Urinary bladder (tissue), 4 donors: ENCODE measurements at places on chromosomes 7 and 10.

- no peak for DNase-seq
Observed at GRCh38 chr10:64379898-64380297, 858.7 kb downstream of the REEP3 start.

DNA sequence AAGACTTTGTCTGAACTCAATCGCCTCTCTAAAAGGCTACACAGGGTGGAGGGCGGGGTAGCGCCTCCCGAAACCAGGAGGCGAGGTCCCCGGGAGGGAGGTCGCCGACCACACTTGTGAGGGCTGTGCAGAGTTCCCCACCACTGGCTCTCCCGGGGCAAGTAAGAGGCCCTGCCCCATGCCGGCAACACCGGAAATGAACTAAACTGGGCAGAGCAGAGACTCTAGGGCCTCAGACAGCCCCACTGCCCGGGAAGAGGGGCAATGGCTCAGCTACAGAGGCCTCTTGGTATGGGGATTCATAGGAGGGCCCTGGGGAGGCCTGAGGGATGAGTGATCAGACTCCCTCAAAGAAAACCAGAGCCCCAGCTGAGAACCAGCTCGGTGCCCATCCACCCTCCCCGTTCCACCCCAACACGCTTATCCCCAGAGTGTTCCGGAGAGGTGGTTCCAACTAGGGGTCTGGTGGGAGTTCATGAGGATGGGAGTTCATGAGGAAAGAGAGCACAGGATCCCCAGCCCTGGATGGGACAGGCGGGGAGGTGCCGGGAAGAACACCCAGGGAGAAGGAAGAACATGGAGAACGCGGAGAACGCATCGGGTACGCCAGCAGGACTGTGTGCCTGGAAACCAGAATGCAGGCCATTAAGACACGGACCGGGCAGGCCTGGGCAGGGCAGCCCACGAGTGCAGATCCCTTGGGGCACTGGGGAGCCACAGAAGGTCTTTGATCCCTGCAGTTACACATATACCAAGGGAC, 89.4 kb upstream of the MYL10 start:
- no peak for DNase-seq

- DNase-seq, result no peak
Observed at GRCh38 chr10:32326119-32326518, 20.8 kb downstream of the EPC1 start.

- no peak for DNase-seq
Observed at GRCh38 chr10:72044417-72045041, 43.8 kb downstream of the SPOCK2 start.

- no peak for DNase-seq
Observed at GRCh38 chr7:74525140-74525539, 71.4 kb downstream of the GTF2IRD1 start.

DNA sequence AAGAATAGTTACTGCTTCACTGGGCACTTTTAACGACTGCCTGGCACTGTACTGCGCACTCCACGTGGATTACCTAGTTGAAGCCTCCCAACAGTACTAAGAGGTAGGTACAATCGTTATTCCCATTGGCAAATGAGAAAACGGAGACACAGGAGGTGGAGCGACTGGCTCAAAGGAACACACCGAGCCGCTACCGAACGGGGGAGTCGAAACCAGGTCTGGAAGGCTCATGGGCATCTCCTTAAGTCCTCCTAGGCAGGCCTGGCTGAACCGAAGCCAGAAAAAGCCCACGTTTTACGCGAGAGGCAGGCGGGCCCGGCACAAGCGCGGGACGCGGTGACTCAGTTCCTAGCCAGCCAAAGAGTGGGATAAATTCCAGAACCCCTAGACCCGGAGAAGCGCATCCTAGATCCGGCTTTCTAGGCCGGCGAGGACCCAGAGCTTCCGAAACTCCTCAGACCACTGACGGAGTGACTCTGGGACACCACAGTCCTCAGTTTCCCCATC, 472 bp downstream of the PDAP1 start:
- DNase-seq, result no peak

DNA sequence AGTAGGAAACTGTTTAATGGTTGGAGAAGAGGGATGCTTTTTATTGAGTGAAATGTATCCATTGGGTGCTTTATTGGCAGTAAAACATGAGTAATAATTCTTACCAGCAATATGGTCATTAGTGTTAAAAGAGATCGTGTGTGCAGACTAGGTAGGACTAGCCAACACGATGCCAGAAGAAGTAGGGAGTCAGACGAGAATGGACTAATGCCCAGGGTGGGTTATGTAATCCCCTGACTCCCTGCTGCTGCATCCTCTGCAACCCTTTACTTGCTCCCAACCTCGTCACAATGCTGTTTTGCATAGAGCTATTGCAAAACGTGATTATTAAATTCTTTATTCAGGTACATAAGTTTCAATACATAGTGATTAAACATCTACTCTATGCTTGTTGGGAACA, 1213.7 kb downstream of the GATA3 start:
- DNase-seq, result no peak

DNA sequence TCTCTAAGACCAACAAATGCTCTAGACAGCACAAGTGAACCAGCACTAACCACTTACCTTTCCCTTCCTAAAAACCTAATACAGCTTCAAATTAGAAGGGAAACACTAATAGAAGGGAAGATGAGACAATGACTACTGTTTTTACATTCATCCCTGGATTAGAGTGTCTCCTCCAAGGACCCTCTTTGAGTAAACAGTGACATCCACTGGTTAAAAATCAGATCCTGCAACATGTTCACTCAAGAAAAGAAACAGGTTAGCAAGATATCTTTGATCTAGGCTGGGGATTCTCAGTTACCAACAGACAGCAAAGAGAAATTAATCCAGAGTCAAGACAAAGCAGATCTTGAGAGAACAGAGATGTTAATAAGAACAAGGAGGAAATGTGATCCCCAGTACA, 177.7 kb upstream of the GHITM start:
- DNase-seq, result no peak

DNA sequence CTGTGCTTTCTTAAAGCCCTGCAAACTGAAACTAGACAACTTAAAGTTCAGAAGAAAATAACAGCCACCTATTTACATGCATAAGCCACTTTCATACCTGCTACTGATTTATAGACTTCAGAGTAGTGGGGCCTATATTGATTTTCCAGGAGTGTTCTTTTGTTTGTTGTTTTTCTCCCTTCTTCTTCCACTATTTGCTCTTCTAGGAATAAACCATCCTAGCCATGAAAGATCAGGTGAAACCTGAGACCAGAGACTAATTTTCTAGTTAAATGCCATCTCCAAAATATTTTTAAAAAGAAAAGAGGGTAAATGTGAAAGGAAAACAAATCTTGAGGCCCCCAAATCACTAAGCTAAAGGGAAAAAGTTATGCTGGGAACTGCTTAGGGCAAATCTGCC, 72.4 kb upstream of the C1GALT1 start:
- no peak for DNase-seq

DNA sequence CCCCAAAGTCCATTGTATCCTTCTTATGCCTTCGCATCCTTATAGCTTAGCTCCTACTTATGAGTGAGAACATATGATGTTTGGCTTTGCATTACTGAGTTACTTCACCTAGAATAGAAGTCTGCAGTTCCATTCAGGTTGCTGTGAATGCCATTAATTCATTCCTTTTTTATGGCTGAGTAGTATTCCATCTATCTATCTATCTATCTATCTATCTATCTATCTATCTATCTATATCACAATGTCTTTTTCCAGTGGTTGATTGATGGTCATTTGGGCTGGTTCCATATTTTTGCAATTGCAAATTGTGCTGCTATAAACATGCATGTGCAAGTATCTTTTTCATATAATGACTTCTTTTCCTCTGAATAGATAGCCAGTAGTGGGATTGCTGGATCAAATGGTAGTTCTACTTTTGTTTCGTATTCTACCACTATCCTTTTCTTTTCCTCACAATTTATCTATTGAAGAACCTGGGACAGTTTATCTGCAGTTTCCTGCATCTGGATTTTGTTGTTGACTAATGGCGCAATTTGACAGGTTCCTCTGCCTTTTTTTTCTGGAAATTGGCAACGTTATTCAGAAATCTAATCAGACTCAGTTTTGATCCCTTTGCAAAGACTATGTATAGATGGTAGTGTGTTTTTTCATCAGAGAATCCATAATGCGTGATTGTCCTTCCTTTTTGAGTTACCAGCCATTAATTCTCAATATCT, 287.2 kb downstream of the ARL4A start:
- no peak for DNase-seq

DNA sequence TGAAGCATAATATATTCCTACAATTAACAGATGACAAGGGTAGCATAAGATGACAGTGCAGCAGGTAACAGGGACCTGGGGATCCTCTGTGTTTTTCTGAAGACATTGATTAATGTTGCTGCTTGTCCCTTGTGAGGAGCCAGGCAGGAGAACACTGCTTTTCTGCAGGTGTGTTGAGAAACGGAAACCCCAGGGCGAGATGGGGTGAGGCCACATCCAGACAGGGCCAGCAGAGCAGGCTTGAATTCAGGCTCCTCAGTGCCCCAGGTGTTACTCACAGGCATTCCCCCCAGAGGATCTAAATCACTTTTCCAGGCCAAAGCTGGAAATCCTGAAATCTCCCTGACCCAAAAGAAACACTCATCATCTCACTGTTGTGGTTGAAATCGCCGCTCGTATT, 105.3 kb downstream of the CCDC3 start:
- DNase-seq, result no peak

GRCh38 chr7:16729541-16729940, 24.0 kb upstream of the TSPAN13 start:
- no peak for DNase-seq

GRCh38 chr10:128657548-128657947, 531.3 kb upstream of the MKI67 start:
- no peak for DNase-seq

GRCh38 chr7:115410972-115411686, 489.2 kb downstream of the MDFIC start:
- no peak for DNase-seq

DNA sequence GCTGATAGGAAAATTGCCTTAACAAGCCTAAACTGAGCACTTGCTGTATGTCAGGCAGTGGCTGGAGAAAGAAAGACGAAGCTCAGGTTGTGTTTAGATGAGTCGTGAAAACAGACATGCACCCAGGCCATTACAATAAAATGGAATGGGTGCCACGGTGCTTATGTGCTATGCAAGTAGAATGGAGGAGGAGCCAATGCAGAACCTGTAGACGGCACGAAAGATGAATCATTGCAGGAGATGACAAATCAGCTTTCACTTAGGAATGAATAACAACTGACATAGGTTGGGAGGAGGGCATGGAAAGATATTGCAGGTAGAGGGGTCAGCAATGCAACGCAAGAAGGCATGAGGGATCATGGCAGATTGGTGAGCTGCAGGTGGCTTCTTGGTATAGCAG, 61.2 kb upstream of the ARHGAP21 start:
- no peak for DNase-seq

- DNase-seq, result no peak
Observed at GRCh38 chr7:103346396-103346795, 1.0 kb upstream of the PSMC2 start.

GRCh38 chr10:115831016-115831415, 442.0 kb downstream of the GFRA1 start:
- no peak for DNase-seq

DNA sequence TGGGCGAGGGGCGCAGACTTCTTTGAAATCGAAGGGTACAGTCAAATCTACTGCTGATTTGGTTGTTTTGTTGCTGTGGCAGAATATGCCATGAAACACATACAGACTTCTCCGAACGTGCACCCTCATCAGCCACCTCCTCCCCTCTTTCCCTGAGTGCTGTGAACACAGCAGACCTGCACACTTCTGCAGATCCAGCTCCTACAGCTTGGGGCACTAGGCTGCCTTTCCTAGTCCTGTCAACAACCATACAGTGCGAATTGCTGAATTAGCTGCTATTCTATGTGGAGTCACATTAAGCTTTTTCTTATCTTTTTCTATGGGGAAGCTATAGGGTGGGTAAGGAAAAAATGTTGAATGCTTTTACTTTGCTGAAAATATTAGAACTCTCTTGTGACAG, 57.5 kb downstream of the COL17A1 start:
- no peak for DNase-seq

GRCh38 chr10:122847782-122848604, 2.3 kb upstream of the CUZD1 start:
- DNase-seq, result no peak

DNA sequence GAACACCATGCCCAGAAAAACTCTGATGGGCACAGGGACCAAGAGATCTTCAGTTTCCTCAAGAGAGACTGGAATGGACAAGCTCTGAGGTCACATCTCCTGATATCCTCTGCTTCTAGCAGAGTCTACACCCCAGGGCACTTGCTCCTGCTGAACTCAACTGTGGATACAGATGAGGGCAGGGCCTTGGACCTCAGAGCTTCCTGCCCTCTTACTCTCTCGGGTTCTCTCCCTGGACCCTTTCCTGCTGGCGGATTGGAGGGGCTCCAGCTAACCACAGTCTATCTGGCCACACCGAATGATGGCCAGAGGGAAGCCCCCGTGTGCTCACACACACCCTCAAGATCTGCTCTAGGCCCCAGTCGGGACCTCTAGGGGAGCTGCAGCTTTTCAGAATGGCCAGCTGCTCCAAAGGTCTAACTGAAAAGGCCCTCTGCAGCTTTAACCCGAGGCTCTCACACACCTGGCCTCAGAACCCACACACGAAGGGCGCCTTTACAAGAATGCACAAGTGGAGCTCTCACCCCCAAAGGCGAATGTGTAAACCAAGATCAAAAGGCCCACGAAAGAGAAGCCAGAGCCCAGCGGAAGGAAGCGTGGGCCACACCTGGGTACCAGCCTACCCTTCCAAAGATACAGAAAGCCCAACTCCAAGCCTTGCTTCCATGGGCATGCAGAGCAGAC, 65.5 kb downstream of the FAM53B start:
- no peak for DNase-seq

- no peak for DNase-seq
Observed at GRCh38 chr10:19952224-19953010, 136.2 kb downstream of the PLXDC2 start.
